ENCODE measurements at places on chromosomes 11 and 22.

- DNase-seq, result no peak
These were observed 2.4 kb downstream of the CHEK1 start for GRCh38 chr11:125627236-125627910.

GRCh38 chr11:117459123-117459978 is 131.7 kb downstream of the CEP164 start:
- no peak for DNase-seq

DNA sequence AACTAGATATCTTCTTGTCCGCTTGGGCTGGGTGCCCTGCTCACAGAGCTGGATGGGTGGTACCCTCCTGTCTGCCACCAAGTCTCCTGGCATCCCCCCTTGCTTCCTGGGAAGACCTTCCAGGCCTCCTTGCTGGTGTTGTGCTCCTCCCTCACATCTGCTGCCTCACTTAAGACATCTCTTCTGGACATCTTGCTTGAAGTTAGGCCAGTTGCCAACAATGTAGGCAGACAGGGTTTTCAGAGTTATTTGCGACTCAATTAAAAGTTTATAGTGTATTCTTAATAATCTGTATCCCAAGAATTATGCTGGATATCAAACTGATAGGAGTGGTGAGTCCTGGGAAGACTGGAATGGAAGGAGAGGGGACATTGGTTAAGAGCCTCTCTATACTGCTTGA is 64.0 kb upstream of the TNRC6B start:
- no peak for DNase-seq

DNA sequence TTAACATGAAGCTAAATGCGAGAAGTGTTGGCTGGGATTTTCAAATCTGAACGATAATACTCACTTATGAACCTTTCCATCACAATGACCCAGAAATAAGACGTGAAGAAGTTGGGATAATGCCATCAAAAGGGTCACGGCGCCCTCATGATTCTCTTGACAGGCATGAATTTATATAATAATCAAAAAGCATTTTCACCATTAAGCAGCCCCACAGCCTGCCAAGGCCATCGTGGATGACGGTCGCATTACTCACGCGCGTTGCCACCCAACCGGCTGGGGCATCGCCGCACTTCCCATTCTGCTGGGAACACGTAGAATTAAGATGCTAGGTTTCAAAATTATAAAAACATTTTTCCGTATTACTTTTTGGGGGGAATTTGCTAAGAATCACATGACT is 18.9 kb upstream of the GAL start:
- no peak for DNase-seq

GRCh38 chr11:61332281-61332796 is 566 bp downstream of the DDB1 start:
- DNase-seq, result no peak

- DNase-seq, result no peak
These were observed 14.5 kb downstream of the ATG16L2 start for GRCh38 chr11:72828692-72829101.

GRCh38 chr11:35950082-35950481 is 6.2 kb downstream of the LDLRAD3 start:
- DNase-seq, result no peak

DNA sequence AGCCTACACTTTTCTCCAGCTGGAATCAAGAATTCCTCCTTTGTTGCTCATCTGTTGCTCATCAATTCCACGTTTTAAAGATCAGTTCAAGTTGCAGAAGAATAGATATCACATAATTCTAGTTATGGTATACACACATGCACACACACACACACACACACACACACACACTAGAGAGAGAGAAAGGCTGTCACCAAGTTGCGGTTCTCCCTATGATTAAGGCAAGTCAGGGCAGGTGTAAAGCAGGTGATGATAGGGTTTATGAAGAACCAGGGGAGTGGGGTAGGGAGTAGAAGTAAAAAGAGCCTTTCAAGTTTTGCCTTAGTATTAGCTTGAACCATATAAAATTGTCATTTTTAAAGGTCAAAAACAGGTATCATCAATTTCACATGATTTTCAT is 31.7 kb upstream of the TMPRSS4 start:
- no peak for DNase-seq

Data from stimulated activated CD4-positive, alpha-beta T cell treated with anti-CD3 and anti-CD28 coated beads, Interleukin-12 subunit alpha, Interleukin-12 subunit beta, amount 100 ng/mL, for 48 hours (primary cell).